Activated CD4-positive, alpha-beta T cell treated with anti-CD3 and anti-CD28 coated beads, Interleukin-2, amount 50 U/mL, for 4 hours (primary cell): ENCODE measurements at places on chromosomes 2 and 18.

- no peak for DNase-seq
Measured at GRCh38 chr2:218161644-218162043, 5.1 kb downstream of the CXCR1 start.

DNA sequence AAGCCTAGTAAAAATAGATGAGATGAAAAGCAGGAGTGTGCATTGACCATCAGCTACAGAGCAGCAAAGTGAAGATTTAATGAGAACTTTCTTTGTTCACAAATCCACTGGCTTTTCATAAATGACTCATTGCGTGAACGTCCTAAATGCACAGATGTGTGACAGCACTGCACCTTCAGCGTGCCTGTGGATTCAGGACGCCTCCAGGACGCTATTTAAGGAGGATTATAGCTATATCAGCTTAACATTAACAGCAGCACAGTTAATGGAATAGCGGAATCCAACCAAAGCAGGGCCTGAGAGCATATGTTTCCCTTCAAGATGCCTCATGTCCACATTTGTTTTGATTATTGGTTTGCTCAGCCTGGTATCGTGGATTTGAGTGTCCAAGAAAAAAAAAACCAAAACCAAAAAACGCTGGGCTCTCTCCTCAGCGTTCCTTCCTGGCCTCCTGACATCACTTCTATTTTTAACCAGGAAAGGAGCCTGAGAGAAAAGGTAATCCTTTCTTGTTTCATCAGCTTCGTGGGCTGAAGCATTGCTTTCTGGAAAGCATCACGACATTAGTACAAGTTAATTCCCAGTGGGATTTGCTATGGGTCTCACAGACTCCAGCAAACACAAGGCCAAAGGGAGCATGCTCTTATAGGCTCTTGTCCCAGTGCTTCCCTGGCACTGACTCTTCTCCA, 447.0 kb upstream of the SMIM21 start:
- no peak for DNase-seq

DNA sequence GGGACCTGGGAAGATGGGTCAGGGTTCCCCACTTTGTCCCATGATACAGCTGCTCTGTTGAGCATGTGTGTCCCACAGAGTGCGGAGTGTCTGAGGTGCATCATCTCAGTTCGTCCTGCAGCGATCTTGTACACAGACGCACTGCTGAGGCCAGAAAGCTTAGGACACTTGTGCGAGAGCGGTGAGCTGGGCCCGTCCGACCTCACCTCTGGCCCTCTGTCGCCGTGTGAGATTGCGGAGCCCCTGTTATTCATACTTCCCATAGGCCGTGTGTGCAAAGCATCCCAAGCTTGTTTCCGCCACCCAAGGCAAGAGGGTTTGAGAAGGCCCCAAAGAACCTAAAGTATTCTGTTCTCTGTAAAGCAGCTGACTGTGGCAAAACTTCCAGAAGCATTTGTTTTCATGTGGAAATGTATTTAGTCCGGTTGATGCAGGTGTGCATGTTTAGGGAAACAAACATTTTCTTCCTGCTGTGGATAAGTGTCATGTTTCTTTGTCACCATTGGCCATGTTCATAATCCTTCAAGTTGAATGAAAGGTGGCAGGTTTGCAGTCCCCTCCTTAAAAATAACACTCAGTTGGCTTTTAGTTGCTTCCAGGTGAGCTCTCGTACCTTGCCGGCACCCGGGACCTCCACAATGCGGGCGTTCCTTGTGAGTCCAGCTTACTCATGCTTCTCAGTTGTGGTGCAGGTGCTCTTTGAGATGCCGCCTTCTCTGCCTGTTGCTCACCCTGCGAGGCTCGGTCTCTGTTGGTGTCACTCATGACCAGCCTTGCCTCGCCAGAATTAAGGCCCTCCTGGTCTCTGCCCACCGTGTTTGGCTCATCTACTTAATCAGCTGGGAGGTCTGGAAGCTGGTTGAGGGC, 5.3 kb downstream of the AGAP1 start:
- no peak for DNase-seq

GRCh38 chr18:79905389-79905911, 46.0 kb downstream of the SLC66A2 start:
- no peak for DNase-seq

DNA sequence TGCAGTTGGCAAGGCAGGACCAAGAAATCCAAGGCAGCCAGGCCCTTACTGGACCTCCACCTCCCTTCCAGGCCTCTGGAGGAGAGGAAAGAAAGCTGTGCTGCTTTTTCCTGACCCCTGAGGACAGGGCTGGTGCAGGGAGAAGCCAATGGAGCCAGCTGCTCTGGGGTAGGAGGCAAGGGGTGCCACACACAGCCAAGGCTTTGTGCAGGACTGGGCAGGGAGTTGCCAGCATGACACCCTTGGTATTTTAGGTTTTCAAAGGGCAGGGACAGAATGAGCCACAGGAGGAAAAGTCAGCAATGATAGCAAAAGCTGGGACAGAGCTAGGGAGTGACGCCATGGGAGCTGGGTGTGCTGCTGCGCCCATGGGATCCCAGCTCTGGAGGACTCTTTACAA, 22.9 kb downstream of the CCT7 start:
- no peak for DNase-seq

DNA sequence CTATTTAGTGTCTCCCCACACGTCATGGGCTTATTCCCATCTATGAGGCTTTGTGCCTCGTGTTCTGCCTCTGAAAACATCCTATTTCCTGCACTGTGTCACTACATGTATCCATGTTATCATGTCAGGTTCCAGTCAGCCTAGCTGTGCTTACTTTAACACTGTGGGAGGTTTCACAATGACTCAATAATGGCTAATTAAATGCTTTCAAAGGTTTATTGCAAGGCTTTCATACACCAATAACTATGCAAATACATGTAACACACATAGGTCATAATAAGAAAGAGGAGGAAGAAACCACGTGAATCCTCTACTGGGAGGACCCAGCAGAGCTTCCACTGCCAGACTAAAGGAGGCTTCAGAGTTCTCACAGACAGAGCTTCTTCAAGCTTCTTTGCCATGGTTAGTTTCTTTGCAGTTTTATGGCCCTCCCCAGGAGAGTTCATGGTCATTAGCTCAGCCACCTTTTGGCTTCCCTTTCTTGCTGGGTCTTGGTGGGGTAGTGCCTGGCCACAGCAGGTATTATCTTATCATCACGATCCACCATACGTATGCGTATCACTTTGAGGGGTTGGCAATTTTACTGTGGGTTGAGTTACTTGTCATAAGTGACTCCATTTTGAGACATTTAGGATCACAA, 5.1 kb upstream of the COLEC12 start:
- no peak for DNase-seq

DNA sequence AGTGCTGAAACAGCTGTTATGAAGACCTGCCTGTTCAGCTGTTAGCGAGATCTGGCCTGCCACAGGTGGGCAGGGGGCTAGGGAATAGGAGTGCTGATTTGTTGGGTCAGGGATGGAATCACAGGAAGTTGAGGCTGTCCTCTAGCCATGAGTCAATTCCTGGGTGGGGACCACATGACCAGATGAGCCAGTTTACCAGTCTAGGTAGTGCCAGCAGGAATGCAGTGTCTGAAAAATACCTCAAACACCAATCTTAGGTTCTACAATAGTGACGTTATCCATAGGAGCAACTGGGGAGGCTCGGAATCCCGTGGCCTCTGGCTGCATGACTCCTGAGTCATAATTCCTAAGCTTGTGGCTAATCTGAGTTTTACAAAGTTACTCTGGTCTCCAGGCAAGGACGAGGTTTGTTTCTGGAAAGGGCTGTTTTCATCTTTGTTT, 44.9 kb downstream of the DYSF start:
- DNase-seq, result no peak

DNA sequence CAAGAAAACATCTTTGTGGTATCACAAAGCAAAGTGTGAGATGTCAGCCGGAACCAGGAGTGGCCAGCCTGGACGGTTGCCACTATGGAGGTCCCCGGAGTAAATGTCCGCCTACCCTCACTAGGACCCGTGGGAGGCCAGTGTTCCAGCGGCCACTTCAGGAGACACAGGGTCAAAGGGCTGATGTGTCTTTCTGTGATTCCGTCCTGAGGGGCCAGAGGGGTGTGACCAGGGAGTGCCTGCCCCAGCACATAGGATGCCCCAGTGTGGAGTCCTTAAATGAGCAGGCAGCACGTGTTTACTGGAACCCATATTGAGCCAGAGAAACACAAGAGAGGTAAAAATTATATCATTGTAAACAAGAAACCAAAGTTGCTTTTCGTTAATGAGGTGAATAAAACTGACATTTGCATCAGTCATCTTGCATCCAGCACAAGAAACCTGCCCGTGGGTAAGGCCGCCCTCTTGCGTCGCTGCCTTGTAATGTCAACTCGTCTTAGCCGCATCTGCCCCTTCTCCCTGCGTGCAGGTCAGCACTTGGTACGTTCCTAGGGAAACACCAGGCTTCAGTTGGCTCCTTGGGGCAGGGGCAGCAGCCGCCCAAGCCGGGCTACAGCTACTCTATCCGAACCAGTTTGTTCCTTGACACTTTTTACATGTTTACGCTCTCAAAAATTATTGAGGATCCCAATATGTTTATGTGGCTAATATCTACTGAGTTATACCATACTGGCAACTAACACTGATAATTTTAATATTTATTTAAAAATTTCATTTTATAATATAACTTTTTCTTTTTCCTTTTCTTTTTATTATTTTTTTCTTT, 46.7 kb upstream of the LAPTM4A start:
- peak; percentile 75 for DNase-seq

DNA sequence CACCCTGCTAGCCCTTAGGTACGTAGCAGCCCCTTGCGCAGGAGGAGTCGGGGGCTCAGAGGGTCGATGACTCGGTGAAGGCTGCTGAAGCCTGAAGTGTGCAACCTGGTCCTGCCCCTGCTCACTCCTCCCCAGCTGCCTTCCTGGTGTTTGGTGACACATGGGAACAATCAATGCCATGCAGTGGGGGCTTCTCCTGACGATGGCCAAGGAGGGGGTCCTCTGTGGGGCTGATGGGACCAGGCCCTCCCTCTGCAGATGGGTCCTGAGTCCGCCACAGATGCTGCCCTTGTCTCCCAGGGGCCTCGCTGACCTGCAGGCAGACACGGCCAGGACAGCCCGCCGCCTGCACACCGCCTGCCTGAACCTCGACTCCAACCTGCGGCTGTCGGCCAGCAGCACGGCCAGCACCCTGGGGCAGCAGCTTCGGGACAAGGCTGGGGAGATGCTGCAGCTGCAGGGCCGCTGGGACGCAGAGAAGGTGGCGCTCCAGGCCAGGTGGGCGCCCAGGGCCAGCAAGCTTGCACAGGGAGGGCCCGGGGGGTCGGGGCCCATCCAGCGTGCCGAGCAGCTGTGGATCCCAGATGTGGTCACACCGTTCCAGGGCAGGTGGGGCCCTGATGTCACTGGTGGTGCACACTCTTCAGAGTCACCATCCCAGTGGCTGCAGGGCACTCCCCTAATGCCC, 24.6 kb downstream of the CROCC2 start:
- no peak for DNase-seq

DNA sequence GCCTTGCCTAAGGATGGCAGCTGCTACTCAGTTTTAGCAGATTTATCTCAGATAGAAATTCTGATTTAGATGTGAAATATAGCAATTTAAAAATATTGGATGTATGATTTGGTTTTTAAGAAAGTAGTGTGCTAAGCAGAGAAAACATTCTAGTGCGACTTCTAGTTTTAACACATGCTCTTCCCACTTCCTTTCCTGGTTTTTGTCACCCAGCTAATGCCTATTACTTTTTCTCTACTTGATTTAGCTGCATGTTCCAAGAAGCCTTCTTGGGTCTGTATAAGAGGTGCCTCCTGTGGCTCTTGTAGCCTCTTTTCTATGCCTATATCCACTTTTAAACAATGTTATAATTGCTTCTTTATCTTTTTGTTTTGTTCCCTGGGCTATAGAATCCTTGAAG, 53.0 kb downstream of the GPD2 start:
- DNase-seq, result no peak

DNA sequence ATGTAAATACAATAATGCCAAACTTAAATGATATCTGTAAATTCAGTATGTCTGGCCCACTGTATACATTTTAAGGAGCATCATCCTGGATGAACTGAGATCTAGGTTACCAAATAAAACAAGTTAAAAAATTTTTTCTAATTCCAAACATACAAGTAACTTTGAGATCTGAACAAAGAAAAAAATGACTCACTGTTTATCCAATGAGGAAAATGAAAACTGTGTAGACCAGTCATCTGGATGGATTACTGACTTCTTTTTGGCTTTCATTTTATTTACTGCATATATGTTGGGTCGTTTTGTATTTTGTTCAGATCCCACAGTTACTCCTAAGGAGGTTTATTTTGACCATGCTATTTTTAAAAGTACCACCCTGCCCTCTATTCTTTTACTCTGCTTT, 189.8 kb downstream of the RBM43 start:
- no peak for DNase-seq

DNA sequence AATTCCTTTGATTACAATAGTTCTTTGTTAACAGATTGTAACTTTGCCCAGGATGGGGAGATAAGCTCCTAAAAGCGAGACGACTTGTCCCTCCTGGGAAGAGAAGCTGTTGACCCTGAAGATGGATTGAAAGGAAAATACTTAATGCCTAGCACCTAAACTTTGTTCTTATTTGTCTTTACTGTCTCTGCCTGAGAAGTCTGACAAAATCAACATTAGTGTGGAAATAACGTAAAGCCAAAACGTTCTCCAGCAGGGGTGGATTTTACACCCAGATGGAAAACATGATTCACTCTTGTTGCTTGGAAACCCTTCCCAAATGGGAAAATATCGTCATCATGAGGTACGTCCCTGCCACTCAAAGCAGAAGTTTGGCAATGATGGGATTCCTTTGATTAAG, 450.1 kb downstream of the SLC4A3 start:
- DNase-seq, result no peak

- DNase-seq, result no peak
Measured at GRCh38 chr2:16140771-16141640, 200.7 kb downstream of the MYCN start.

DNA sequence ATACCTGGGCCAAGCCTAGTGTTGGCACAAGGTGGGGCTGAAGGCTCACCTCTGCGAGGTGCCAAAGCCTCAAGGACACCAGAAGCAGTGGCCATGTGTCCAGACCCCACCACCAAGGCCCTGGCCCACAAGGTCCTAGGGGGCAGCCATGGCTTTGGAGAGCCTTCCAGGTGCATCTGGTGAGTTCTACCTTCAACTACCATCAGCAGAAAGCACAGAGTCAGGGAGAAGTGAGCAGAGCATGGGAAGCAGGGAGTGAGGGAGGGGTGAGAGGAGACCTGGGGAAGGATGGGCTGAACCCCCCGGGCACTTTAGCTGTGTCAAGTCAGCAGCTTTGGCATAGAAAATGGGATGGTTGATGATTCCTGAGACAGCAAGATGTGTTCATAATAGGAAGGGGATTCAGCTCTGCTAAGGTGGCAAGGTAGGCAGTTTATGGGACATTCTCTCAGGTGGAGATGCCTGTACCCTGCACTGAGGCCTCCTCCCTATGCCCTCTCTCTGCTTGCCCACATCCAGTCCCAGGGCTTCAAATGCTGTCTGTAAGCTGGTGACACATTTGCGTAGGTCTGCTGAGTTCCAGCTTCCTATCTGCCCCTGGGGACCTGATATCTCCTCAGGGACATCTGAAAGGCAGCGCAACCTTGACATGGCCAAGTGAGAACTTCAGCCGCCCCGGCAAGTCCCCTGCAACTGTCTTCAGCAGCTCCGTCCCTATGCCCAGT, 83.4 kb upstream of the RGPD5 start:
- no peak for DNase-seq
